ENCODE measurements at places on chromosomes 2 and 18.

DNA sequence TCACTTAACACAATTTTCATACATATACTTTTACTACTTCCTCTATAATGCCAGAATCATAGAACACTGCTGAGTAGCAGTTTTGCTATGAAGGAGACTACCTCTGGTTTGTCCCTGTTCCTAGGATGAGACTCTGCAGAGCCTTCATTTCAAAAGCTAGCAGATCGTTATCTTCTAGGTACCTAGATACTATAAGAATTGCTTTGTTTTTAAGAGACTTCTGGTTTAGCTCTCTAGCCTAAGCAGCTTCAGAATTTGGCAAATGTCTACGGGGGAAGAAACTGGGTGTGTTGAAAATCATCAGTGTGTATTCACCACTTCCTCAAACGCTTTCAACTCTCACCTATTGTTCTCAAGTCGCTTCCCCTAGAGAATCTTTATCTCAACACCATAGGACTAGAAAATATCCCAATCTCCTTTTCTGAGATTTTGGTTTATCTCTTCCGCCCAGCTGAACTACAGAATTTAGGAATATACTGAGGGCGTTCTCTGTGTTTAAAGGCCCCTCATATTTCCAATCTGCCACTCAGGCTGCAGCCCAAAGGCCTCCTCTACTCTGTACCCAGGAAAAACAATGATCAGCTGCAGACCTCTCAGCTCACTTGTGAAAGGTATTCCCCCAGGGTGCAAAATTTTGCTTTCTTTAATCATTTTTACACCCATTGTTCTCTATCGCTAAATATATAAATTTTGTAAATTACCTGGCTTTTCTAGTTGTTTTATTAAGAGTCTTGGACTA lies 28.7 kb downstream of the SMAD2 start:
- peak; percentile 8 for DNase-seq
- peak overlapping the region; percentile 67 for H3K27ac ChIP-seq
- no peak overlapping the region for H3K4me3 ChIP-seq
- H3K27me3 ChIP-seq: no peaks in the 10 kb centered on the region
- peaks cover 3% of the 10 kb centered on the region for H3K36me3 ChIP-seq

DNA sequence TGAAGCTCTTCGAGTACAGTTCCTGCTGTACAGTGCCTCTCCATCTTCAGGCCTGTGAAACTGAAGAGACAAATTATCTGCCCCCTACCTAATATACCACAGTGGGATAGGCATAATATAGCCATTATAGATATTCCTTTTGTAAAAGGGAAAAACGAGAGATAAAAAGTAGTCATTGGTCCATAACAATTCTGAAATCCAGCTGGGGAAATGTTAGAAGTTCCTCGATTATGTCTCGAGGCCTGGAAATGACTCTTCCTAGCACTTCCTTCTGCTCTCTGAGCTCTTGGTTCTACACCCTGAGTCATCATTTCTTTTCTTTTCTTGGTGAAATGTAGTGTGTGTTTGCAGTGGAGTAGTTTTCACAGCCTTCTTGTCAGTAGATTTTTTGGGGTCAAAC lies 51.5 kb downstream of the ASB1 start:
- DNase-seq: no peak
- no peak overlapping the region for H3K4me3 ChIP-seq
- no peaks in the 10 kb centered on the region for H3K27me3 ChIP-seq
- no peak overlapping the region for H3K27ac ChIP-seq

- H3K4me1 ChIP-seq: peaks cover 53% of the 10 kb centered on the region
- H3K27me3 ChIP-seq: no peaks in the 10 kb centered on the region
- DNase-seq: no peak
- H3K27ac ChIP-seq: no peak overlapping the region
- no peak overlapping the region for H3K4me3 ChIP-seq
- H3K36me3 ChIP-seq: no peaks in the 10 kb centered on the region
Measured at GRCh38 chr2:10031886-10032745, 11.2 kb upstream of the KLF11 start.

DNA sequence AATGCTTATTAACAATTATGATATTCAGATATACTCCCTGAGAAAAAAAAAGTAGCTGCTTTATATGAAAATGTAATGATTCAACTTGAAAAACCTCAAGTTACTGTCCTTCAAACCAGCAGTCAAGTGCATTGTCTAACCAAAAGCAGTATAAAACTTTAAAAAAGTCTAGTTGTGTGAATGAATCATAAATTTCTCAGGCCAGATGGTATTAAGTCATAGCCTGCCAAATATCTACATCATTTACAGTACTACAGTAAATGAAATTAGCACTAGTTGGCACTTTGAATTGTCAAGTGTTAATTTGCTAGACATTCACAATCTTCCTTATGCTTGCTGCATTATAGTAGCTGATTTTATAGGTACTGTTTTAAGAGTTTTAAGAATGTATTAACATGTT lies 85.9 kb downstream of the CBLN2 start:
- H3K4me1 ChIP-seq: no peaks in the 10 kb centered on the region
- no peak for DNase-seq

DNA sequence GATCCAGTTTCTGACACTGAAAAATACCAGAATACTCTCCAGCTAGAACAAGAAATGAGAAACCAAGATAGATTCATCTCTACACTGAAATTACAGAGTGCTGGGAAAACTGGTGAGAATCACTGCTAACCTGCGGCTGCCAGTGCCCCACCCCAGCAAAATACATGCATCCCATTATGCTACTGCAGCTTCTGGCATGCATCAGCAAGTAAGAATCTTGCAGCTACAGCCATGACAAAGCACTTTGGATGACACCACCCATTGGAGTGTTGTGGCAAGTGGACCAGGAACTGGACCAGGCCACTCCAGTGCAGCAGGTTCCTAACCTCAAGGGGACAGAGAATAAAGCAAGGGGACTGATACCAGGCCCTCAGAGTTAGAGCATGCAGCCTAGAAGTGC lies 378.8 kb upstream of the ETAA1 start:
- no peak overlapping the region for H3K27ac ChIP-seq
- no peak overlapping the region for H3K4me3 ChIP-seq
- H3K27me3 ChIP-seq: no peaks in the 10 kb centered on the region
- H3K4me1 ChIP-seq: no peaks in the 10 kb centered on the region

DNA sequence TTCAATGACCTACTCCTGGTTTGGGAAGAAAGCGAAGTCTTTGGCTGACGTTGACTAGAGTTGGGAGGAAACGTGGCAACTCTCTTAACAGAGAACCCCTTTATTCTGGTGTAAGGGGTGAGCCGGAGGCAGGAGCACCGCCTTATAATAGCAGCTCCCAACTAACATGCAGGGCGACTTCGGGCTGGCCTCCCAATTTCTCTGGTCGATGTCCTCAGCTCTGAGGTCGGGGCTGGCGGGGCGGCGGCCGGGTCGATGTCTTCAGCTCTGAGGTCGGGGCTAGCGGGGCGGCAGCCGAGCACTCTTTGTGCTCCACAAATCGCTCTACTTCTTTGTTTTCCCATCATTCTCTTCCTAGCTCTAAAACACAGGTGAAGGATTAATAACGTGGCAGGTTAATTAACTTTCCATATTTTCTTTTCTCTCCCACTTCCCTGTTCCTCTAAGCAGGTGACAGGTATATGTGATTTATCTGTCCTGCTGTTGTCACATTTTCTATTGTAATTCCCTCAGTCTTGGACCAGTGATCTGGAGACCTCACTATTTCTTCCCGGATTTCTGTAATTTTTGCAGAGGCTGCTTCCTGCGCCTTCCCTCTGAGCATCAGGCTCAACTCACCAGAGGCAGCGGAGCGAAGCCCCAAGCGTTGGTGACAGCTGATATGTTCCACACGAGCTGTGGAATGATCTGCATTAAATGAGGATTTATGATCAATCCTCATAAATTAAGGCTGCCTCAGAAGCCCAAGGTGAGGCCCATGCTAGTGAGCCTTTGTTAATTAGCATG lies 64.3 kb downstream of the ACKR3 start:
- H3K4me3 ChIP-seq: no peak overlapping the region
- H3K27me3 ChIP-seq: no peaks in the 10 kb centered on the region
- no peaks in the 10 kb centered on the region for H3K36me3 ChIP-seq
- H3K4me1 ChIP-seq: no peaks in the 10 kb centered on the region
- no peak overlapping the region for H3K27ac ChIP-seq
- DNase-seq: no peak

- peaks cover 64% of the 10 kb centered on the region for H3K36me3 ChIP-seq
- no peaks in the 10 kb centered on the region for H3K27me3 ChIP-seq
- H3K4me3 ChIP-seq: no peak overlapping the region
- no peak overlapping the region for H3K27ac ChIP-seq
Measured at GRCh38 chr18:45939236-45939635, 27.9 kb downstream of the EPG5 start.

- H3K27me3 ChIP-seq: no peaks in the 10 kb centered on the region
- no peak for DNase-seq
- H3K36me3 ChIP-seq: no peaks in the 10 kb centered on the region
- no peaks in the 10 kb centered on the region for H3K4me1 ChIP-seq
- no peak overlapping the region for H3K4me3 ChIP-seq
Measured at GRCh38 chr18:31077878-31078277, 24.3 kb downstream of the DSC2 start.

- no peak overlapping the region for H3K4me3 ChIP-seq
- H3K4me1 ChIP-seq: no peaks in the 10 kb centered on the region
- H3K36me3 ChIP-seq: no peaks in the 10 kb centered on the region
- H3K27me3 ChIP-seq: no peaks in the 10 kb centered on the region
Measured at GRCh38 chr18:34795070-34795732, 85.1 kb downstream of the DTNA start.

DNA sequence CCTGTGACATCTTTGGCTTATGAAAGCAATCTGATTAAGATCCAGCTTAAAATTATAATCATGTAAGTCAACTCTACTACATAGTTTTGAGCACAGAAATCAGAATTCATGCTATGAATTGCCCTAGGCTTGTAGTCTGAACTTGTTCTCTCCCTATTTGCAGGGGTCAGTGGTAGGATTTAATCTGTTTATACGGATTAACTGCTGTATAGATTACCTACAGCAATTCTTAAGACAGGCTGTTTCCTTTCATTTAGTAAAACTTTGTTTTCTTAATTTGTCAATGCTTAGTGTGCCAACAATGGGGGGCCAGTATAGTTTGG lies 287.9 kb downstream of the PDE11A start:
- H3K27ac ChIP-seq: peak overlapping the region; percentile 60
- H3K4me3 ChIP-seq: no peak overlapping the region
- no peaks in the 10 kb centered on the region for H3K36me3 ChIP-seq
- DNase-seq: no peak
- H3K4me1 ChIP-seq: peaks cover 12% of the 10 kb centered on the region

DNA sequence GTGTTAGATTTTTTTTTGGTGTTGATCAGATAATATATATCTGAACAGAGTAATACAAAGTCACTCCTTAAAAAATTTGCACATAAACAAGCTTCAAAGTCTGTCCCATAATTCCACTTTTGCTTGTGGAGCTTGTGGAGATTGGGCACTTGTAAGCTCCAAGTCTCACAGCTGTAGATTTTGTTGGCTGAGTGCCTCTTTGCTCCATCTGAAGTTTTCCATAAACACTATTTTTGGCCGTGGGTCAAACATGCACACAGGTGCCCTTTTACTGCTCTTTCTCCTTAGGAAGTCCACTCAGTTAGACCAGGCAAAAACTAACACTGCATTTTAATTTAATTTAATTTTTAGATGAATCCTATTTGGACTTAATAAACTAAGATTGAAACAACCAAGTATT lies 3.6 kb upstream of the KCNJ13 start:
- peaks cover 13% of the 10 kb centered on the region for H3K36me3 ChIP-seq
- no peaks in the 10 kb centered on the region for H3K4me1 ChIP-seq
- H3K4me3 ChIP-seq: no peak overlapping the region

GRCh38 chr18:55386545-55386944 lies 201.4 kb downstream of the TCF4 start:
- H3K36me3 ChIP-seq: no peaks in the 10 kb centered on the region
- DNase-seq: no peak
- H3K4me3 ChIP-seq: no peak overlapping the region
- H3K27me3 ChIP-seq: no peaks in the 10 kb centered on the region
- no peak overlapping the region for H3K27ac ChIP-seq

DNA sequence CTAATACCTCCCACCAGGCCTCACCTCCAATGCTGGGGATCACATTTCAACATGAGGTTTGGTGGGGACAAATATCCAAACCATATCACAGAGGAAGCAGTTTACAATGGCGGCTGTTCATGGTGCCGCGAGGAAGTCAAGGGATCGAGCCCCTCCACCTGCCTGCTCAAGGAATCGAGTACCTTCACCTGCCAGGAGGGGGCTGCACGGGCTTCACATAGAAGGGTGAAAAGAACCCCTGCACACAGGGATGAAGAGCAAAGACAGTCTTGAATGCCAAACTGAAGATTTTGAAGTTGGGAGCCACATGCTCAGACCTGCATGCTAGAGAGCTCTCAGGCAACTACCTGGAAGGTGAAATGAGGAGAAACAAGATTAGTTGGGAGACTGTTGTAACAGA lies 110.3 kb downstream of the KCNF1 start:
- H3K36me3 ChIP-seq: no peaks in the 10 kb centered on the region
- peaks cover 19% of the 10 kb centered on the region for H3K27me3 ChIP-seq
- DNase-seq: no peak
- H3K4me3 ChIP-seq: no peak overlapping the region

GRCh38 chr2:174344716-174345461 lies 10.1 kb downstream of the SP9 start:
- H3K27me3 ChIP-seq: peaks cover 23% of the 10 kb centered on the region
- no peak overlapping the region for H3K4me3 ChIP-seq
- no peak overlapping the region for H3K27ac ChIP-seq
- peaks cover 40% of the 10 kb centered on the region for H3K4me1 ChIP-seq

- no peaks in the 10 kb centered on the region for H3K4me1 ChIP-seq
- H3K4me3 ChIP-seq: no peak overlapping the region
- no peak overlapping the region for H3K27ac ChIP-seq
- H3K36me3 ChIP-seq: no peaks in the 10 kb centered on the region
- DNase-seq: no peak
Measured at GRCh38 chr2:189685540-189686229, 11.2 kb downstream of the ANKAR start.

DNA sequence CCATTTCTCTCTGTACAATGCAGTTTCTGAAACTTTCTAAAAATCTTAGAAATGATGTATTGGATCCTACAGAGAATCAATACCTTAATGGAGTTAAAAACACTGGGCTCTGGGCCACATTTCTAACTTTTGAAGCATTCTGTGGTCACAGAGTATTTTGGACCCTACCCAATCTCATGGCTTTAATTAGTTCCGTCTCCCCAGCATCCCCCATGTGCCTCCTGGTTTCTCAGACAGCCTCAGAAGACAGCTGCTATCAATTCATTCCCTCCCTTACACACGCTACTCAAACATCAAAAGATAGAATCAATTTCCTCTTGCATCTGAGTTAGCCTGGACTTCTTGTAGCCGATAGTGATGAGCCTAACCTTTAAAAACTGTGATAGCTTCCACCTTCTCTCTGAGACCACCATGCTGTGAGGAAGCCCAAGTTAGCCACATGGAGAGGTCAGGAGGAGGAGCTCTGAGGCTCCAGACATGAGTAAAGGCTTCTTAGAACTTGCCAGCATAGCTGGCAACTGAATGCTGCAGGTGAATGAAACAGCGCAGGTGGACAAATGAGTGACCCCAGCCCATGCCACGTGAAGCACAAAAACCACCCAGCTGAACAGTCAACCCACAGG lies 10.4 kb downstream of the ADCY3 start:
- no peaks in the 10 kb centered on the region for H3K36me3 ChIP-seq
- no peaks in the 10 kb centered on the region for H3K27me3 ChIP-seq
- H3K27ac ChIP-seq: no peak overlapping the region
- no peaks in the 10 kb centered on the region for H3K4me1 ChIP-seq
- DNase-seq: no peak

Data from T-cell (primary cell).